ENCODE measurements at places on chromosomes 16 and 17.

GRCh38 chr16:31079342-31079944, 5.2 kb downstream of the ZNF646 start:
- peak; percentile 57 for DNase-seq

DNA sequence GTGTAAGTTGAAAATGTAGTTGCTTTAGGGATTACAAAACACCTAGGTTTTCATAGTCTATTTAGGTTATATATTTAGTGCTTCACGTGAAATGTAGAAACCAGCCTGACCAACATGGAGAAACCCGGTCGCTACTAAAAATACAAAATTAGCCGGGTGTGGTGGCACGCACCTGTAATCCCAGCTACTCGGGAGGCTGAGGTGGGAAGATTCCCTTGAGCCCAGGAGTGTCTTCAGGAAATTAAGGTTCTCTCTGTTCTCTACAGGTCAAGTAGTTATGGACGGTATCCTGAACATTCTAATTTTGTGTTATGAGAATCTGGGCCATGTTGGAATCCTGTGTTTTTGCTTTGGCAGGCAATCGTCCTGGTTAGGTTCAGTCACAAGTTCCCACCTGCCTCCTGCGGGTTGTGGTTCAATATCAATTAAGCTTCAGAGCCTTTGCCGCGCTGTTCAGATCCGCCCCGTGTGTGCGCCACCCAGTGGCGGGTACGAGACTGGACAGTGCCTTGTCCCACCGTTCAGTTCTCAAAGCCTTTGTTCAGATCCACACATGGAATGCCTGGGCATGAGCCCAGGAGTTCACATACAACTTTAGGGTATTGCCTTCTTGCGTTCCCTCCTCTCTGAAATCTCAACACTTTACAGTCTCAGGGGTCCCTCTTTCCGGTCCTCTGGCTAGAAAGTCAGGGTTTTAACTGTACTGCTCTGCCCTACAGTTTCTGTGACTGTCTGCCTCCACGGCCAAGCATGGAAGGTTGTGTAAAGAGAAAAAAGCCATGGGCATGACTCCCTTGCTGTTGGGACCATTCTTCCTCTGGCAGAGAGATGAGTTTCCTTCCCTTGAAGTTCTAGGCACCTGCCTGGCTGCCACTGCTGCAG, 41.7 kb downstream of the HEATR6 start:
- DNase-seq, result peak; percentile 68

- no peak for DNase-seq
These were observed 40.2 kb downstream of the KSR1 start for GRCh38 chr17:27496437-27496943.

DNA sequence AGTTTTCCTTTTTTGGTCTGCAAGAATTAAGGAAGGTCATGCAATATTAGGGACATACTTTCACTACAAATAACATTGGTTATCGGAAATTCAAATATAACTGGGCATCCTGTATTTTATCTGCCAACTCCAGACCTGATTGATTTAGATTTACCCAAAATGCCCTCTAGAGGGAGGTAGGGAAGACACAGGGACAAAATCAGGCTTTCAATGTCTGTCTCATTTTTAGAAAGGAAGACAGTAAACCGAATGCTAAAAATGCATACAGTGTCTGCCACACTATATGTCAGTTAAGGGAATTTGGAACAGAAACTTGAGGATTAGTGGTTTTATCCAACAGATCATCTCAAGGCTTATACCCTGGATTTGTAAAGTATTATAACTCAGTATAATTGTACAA, 161.7 kb upstream of the SOX9 start:
- no peak for DNase-seq

DNA sequence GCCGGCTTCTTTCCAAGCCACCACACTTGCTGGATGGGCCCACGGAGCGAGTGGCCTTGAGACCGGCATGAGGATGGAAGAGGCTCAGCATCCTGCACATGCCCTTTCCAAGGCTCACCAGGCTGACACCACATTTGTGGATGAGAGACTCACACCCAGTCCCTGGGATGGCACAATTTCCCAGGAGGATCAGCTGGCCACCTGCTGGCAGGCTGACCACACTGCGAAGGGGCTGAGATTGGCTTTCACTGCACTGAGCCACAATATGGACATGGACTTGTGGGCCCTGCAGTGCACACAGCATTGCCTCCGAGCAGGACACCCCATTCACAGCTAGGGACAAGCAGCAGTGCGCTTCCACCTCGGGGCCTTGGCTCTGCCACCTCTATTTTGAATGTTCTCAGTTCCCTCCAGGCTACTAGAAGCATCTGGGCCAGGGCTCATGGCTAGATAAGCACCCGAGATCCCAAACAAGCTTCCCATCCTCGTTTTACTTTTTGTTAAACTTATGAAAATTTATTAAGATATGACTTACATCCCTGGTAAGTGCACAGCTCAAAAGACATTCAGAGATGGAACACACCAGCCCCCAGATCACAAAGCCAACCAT, 25.3 kb upstream of the KSR1 start:
- no peak for DNase-seq

- DNase-seq, result no peak
These were observed 926 bp downstream of the MYH10 start for GRCh38 chr17:8629371-8630226.
